ENCODE measurements at places on chromosomes 2 and 18.
A peak's percentile ranks its signal among the peaks of the same experiment; 100 is the strongest.

- no peak for DNase-seq
Observed at GRCh38 chr2:170369894-170370293, 191.9 kb downstream of the MYO3B start.

- no peak for DNase-seq
Observed at GRCh38 chr2:71944806-71945602, 202.7 kb downstream of the CYP26B1 start.

GRCh38 chr2:193583638-193584400, 1389.1 kb upstream of the TMEFF2 start:
- no peak for DNase-seq

GRCh38 chr18:76824754-76825153, 2.4 kb downstream of the ZNF236 start:
- no peak for DNase-seq

- DNase-seq, result no peak
Observed at GRCh38 chr2:110852541-110853263, 120.3 kb downstream of the ACOXL start.

DNA sequence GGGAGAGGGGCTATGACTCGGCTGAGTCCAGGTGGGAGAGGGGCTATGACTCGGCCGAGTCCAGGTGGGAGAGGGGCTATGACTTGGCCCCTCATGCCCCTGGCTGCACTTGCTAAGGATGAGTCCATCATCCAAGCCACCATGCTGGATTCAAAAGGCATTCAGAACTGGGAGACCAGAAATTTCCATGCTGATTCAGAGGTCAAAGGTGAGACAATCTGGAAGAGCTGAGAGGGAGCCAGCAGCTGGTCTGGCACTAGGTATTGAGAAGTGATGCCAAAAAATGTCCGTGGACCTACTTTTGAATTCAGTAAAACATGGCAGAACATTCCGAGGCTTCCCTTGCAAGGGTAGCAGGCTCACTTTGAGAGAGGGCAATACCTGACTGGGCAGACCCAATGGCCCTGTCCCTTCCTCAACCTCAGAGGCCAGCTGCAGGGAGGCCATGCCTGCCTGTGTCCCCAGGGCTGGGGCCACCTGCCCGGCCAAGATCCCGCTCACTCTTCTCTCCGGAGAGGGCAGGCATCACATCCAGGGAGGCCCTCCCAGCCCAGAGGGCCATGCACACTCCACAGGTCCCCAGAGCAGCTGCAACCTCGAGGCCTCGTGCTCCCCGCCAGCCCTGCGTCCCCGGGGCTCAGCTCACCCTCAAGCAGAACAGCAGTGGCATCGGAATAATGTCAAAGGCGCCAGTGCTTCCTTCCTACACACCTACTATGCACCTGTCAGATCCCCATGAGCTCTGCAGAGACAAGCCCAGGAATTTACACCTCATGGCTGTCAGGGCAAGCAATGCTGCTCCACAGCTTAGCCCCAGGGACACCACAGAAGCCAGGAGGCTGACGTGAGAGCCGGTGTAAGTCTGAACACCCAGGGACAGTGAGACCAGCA, 80.2 kb upstream of the GPC1 start:
- DNase-seq, result peak; percentile 40

DNA sequence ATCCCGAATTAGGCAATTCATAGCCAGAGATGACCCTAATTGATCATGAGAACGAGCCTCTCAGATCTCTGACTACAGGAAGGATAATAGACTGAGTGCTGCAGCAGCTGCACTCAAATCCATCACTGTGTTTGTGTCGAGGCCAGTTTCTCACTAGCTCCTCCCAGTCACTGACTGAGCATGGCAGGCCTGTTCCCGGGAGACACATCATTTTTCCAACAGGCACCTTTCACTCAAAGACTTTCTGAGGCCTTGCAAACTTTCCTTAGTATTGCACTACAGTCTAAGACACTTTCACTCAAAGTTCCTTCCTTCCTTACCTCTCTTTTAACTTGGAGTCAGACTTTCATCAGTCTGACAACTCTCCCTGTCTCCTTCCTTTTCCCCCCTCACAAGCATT, 13.7 kb downstream of the SOS1 start:
- DNase-seq, result no peak

GRCh38 chr2:176056406-176056805, 27.4 kb downstream of the EVX2 start:
- no peak for DNase-seq

GRCh38 chr2:216664593-216665034, 30.7 kb downstream of the IGFBP5 start:
- DNase-seq, result peak; percentile 33

DNA sequence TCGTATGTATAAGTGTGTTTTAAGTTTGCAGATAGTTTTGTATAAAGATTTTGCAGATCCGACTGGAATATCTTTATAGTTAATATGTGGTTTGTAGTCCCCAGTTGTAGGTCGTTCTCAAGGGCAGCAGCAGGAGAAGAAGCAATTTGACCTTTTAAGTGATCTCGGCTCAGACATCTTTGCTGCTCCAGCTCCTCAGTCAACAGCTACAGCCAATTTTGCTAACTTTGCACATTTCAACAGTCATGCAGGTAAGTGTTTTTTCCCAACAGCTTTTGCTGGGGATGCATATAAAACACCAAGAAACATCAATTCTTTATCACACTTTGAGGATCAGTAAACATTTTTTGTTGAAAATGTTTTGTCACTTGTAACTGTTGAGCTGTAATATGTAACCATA, 52.7 kb downstream of the AGFG1 start:
- no peak for DNase-seq

GRCh38 chr18:55403421-55403949, 184.5 kb downstream of the TCF4 start:
- DNase-seq, result no peak

DNA sequence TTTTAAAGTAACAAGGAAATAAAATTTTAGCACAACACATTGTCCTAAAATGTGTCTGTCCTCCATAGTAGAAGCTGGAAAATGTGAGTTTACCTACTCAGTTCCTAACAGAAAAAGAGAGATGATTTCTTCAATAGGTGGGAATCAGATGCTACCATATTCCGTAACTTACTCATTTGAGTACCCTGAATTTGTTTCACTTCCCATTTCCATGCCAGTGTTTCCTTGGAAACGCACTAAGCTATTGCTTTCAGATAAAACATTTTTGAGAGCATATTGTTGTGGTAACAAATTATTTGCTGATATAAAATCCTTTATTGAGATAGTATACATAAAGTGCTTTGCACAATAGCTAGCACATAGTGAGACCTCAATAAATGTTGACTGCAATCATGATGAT, 137.5 kb upstream of the BARD1 start:
- DNase-seq, result no peak

DNA sequence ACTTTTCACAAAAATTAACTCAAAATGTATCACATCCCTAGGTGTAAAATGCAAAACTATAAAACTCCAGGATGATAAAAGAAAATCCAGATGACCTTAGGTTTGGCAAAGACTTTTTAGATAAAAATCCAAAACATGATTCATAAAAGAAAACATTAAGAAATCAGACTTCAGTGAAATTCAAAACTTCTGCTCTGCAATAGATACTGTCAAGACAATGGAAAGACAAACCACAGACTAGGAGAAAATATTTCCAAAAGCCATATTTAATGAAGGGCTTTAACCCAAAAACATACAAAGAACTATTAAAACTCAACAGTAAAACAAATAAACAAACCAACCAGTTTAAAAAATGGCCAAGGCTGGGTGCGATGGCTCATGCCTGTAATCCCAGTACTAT, 173.6 kb upstream of the SPOPL start:
- DNase-seq, result no peak

DNA sequence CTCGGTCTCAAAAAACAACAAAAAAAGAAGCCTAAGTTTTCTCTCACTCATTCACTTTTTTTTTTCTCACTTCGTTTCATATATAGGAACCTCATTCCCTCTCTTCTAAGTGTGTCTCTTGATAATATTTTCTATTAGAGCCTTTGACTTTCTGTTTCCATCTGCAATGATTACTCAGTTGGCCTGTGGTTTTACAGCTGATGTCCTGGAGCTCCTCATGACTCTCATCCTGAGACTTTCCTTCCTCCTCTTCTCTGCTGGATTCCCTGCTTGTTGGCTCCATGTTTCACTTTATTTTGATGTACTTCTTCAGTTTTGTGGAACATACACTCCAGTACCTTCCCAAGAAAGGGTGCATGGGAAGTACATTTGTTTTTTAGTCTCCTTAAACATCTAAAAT, 154.2 kb upstream of the GATA6 start:
- no peak for DNase-seq

DNA sequence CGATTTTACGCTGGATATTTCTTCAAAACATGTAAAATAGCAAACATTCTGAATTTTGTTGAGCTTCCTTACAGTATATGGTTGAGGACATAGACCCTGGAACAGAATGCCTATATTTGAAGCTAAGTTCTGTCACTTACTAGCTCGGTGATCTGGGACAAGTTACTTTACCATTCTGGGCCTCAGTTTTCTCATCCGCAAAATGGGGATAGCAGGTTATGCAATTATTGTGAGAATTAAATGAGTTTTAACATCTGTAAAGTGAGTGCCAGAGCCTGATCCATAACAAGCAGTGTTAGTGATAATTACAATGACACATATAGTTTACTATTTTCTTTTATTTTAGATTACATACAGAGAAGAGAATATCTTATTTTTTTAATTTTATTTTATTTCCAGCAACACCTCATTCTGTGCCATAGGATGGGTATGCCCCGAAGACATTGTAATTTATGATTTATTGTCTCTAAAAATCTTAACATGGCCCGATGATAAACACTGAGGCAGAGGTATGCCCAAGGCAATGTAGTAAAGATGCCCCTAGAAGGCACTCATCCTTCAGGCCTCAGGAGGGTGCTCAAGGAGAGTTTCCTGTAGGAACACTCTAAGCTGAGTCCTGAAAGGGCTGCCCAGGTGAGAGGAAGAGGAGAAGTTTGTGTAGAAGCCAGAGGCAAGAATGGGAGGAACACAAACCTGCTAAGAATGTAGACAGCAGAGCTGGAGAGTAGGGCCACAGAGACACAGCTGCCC, 250.9 kb downstream of the BCL11A start:
- no peak for DNase-seq

DNA sequence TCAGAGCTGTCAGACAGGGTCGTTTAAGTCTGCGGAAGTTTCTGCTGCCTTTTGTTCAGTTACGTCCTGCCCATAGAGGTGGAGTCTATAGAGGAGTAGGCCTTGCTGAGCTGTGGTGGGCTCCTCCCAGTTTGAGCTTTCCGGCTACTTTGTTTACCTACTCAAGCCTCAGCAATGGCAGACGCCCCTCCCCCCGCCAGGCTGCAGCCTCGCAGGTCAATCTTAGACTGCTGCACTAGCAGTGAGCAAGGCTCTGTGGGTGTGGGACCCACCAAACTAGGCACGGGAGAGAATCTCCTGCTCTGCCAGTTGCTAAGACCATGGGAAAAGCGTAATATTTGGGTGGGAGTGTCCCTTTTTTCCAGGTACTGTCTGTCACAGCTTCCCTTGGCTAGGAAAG, 86.5 kb downstream of the EFEMP1 start:
- no peak for DNase-seq

DNA sequence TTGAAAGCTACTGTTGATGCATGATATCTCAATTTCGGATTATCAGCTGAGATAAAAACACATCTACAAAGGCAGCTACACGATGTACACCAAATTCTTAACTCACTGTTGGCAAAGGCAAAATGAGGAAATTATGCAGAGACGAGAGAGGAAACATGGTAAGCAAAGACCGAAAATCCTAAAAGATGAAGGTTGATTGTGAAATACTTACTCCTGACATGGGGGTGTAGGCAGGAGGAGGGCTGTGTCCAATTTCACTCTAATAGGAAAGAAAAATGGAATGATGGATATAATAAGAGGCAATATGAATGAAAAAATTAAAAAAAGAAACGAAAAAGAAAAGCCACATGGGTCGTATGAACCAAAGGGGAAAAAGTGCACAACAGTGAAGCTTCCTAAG, 831.3 kb downstream of the CPS1 start:
- no peak for DNase-seq

GRCh38 chr2:18369760-18370159, 190.7 kb downstream of the RDH14 start:
- DNase-seq, result no peak

- no peak for DNase-seq
Observed at GRCh38 chr18:68498185-68498584, 216.7 kb downstream of the TMX3 start.

- no peak for DNase-seq
Observed at GRCh38 chr2:133532919-133533318, 35.3 kb downstream of the NCKAP5 start.

GRCh38 chr2:121233486-121234110, 51.4 kb downstream of the TFCP2L1 start:
- no peak for DNase-seq

GRCh38 chr2:84302513-84303412, 156.3 kb downstream of the SUCLG1 start:
- DNase-seq, result no peak

DNA sequence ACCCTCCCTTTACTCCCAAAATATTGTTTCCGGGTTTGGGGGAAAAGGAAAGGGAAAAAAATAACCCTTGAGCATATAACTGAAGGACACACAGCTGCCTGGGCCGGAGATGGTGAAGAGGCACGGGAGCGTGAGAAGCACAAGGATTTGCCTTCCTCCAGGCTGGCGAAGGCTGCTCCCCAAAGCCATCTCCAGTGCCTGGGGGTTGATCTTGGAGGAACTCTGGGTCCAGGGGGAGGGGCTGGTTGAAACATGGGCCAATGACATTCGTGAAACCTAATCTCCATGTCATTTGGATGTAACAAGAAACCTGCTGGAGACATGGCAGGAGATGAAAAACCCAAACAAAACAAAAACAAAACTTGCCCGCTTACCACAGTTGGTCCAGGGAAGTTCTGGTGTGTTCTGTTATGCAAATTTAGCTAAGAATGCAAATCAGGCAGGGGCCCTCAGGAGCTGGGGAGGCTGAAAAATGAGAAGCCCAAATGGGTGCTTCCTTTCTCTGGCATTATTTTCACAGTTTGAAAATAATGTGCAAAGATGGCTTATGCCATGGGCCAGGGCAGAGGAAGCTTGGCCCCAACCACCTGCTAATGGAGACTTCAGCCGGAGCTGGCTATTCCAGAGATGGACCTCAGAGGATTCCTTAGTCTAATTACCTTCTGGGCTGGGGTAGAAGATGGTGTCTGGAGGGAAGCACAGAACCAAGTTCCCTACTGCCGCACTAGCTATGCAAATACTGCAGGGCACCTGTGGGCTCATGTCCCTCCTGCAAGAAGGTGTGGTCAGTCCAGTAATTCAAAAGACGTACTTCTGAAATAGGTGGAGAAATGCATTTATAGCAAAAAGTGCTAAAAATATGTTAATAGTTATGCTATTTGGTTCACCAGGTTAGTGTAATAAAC, 180.9 kb downstream of the BCL2 start:
- DNase-seq, result no peak
